Effector memory CD8-positive, alpha-beta T cell (primary cell): ENCODE measurements at places on chromosomes 6 and 20.

DNA sequence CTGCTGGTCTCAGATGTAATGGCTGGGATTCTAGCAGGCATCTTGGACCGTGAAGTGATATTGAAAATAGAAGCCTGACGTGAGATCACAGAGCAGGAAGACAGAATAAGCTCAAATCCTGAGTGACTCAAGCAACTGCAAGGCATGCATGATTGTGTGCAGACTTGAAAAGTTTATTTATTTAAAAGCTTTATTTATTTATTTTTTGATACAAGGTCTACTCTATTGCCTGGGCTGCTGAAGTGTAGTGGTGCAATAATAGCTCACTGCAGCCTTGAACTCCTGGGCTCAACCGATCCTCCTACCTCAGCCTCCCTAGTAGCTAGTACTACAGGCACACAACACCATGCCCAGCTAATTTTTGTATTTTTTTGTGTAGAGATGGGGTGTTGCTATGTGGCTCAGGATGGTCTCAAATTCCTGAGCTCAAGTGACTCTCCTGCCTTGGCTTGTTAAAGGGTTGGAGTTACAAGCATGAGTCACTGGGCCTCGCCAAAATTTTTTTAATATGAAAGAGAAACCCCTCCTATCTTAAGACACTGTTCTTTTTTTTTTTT is 40.1 kb upstream of the RNF144B start:
- no peak for DNase-seq

- no peak for DNase-seq
These were observed 378 bp upstream of the LAMA2 start for GRCh38 chr6:128882560-128882959.

DNA sequence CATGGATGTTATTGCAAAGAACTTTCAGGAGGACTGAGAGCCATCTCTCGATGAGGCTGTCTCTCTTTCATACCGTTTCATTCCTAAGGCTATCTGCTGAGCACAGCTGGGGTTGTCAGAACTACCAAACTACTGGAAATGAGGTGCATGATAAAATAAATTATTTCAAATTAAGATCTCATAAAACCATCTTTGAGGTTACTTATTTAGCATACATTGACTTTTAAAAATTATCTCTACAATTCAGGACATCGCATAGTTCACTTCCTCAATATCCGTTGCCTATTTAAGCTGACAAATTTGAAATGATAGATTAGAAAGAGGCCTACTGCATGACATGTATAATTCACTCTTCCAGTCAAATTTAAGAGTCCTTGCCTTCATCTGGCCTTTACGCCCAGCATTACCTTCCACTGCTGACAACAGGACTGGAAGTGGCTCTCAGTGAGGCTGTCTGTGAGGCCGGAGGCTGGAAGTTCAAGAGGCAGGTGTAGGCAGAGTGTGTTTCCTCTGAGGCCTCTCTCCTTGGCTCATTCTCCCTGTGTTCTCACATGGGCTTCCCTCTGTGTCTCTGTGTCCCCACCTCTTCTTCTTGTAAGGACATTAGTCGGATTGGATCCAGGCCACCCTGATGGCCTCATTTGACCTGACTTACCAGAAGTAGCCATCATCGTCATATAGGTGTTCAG is 12.8 kb upstream of the DUSP22 start:
- no peak for DNase-seq

- no peak for DNase-seq
These were observed 136.1 kb downstream of the TFAP2A start for GRCh38 chr6:10278746-10279145.

DNA sequence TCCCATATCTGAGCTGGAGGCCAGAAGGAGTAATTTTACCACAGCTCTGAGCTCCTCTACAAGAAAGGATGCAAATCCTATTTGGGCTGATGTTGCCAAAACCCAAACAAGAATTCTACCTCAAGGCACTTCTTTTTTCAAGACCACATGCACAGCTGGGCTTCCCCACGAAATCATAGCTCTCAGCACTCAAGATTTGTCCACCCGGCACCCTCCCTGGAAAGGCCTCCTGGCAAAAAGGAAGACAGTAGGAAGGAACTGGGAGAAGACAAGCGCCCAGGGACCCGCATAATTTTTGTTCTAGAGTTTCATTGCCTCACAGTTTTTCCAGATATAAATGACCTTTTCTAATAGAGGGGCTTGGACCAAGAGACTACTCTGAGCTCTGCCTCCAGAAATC is 90.5 kb downstream of the BANF2 start:
- DNase-seq = no peak

- DNase-seq = no peak
These were observed 97.5 kb upstream of the RPS6KA2 start for GRCh38 chr6:166724576-166724975.

GRCh38 chr6:145819994-145820393 is 5.4 kb upstream of the FBXO30 start:
- DNase-seq = no peak

DNA sequence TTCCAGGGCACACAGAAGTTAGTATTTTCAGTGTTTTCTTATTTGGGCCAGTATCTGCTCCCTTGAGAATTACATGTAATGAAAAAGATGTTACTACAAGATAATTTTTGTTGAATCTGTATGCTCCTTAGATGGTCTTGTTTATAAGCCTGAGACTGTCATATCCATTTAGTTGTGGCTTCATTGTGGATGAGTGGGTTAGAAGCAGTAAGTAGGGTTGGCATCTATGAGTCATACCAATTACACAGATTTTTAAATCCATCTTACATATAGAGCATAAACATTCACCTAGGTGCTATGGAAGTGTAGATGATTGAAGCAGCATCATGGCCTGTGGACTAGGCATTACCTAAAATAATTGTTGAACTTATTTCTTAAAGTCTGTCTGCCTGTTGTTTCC is 13.5 kb upstream of the BAG2 start:
- no peak for DNase-seq

- no peak for DNase-seq
These were observed 20.6 kb upstream of the EZR start for GRCh38 chr6:158839796-158840195.

DNA sequence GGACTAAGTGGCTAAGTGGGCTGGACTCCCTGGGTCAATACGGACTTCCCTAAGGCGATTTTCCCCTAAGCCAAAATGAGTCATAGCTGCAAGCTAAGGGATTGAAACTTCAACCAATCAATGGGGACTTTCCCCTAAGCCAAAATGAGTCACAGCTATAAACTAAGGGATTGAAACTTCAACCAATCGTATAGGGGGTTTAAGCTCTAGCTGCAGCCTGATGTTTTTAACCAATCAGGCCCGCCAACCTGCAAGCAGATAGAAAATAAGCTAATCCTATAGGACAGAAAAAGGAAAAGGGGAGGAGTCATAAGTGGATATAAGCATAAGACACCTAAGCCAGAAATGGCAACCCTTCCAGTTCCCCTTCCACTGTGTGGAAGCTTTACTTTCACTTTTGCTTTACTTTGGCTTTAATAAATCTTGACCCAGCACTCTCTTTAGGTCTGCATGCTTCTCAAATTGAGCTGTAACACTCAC is 655.0 kb upstream of the HS3ST5 start:
- no peak for DNase-seq

GRCh38 chr6:115740907-115741306 is 319.8 kb downstream of the FRK start:
- DNase-seq = no peak

DNA sequence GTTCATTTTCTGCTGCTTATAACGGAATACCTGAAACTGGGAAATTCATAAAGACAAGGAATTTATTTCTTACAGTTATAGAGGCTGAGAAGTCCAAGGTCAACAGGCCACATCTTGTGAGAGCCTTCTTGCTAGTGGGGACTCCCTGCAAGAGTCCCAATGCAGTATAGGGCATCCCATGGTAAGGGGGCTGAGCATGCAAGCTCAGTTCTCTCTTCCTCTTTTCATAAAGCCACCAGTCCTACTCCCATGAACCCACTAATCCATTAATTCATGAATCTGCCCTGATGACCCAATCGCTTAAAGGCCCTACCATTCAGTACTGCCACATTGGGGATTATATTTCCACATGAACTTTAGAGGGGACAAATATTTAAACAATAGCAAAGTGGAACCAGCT is 26.5 kb downstream of the CYB5R4 start:
- DNase-seq = no peak

DNA sequence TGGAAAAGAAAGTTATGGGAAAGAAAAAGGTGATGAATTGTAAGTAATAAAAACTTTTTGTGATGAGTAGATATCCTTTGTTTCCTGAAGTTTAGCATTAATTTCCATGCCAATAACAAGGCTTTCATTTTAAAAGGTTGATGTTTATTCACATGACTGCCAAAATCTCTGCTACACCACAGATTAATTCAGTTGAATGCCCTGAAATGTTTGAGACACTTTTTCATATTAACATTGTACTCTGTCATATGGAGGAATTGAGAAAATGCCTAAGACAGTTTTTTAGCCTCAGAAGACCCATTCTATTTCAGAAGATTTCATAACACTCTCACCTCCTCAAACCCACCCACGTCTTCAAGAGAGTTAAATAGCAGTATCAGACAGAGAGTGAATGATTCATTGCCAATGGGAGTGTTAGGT is 115.5 kb downstream of the ADGRG6 start:
- DNase-seq = no peak

- DNase-seq = no peak
These were observed 6.9 kb downstream of the ZMYND8 start for GRCh38 chr20:47349365-47350180.

GRCh38 chr6:83592770-83593394 is 80.5 kb downstream of the PRSS35 start:
- DNase-seq = no peak

DNA sequence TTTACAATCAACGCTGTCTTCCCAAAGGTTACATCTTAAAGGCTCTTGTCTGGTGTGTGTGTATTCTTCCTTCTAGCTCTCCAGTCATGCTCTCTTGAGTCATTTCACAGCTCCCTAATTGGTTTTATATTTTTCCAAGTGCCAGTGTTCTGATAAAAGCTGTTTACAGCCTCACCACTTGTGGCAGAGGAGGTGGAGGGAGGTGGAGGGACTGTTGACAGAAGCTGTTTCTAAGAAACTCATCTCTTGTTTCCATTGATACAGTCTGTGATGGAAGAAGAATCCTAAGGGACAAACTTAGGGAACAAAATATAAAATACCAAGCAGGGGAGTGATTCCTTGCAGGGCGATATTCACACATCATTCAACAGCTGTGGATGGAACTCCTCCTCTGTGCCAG is 64.0 kb downstream of the QRSL1 start:
- no peak for DNase-seq

DNA sequence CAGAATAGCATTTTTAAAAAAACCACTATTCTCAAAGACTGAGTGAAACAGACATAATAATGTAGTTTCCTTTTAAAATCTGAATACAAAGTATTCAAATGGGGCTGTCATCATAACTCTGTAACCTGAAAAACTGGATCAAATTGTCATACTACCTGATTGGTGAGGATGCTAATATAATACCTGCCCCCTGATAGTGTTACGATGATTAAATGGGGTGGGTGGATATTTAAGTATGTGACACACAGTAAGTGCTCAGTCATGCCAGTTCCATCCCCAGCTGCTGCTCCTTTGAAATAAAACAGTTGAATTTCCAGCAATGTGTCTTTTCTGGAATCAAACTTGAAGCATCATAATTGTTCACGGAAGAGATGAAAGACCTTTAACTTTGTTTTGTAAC is 8.9 kb downstream of the HTR1B start:
- DNase-seq = no peak

DNA sequence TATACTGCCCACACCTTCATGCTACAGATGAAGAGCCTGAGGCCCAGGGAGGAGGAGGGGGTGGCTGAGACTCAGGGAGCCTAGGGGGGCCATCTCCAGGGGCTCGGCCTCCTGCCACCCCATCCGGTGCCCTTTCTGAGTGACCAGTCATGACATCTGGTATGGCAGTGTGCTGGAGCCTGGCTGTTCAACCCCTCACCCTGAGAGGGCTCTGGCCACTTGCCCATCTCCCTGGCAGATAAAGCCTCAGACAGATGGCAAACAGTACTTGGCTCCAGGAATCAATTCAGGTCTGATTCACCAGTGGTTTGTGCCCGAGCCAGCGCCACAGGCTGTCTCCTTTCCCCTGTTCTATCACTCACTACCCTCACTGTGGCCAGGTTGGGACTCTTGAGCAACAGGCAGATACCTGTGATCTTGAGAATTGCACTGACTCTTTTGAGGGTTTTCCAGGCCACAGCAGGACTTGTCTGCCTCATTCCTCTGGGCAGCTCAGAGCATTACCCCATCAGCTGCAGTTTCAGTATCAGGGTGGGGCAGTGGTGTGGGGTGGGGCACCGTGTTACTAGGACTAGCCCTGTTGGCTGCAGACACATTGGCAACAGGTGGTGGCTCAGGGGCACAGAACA is 22.8 kb downstream of the SRSF3 start:
- DNase-seq = no peak

- DNase-seq = no peak
These were observed 17.7 kb downstream of the GPX6 start for GRCh38 chr6:28497893-28498292.

- no peak for DNase-seq
These were observed 134.2 kb downstream of the TRIM27 start for GRCh38 chr6:28789553-28790083.

DNA sequence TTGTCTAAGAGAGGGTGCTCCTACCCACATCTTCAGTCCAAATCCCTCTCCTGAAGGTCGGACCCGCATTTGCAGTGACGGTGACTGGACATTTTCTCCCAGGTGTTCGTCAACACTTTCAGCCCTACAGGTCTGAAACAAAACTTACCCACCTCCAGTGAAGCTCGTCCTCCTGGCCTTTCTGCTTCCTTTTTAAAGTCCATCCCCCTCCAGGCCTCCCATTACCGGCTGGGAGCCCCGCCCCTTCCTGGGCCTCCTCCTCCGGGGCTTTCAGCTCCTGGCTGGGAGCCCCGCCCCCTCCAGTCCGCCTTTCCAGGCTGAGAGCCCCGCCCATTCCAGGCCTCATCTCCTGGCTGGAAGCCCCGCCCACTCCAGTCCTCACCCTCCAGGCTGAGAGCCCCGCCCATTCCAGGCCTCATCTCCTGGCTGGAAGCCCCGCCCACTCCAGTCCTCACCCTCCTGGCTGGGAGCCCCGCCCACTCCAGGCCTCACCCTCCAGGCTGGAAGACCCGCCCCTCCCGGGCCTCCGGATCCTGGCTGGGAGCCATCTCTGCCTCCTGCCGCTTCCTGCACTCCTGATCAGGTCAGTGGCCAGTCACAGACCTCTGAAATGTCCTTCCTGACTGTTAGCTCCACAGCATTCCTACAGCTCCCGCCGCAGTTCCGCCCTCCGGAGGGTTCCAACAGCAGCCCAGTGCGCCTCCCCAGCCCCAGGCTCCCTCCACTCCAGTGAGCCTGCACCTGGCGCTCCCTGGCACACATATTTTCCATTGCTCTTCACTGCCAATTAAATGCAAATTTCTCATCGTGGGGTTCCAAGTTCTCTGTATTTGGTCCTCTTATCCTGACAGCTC is 98.5 kb downstream of the LY86 start:
- DNase-seq = no peak

DNA sequence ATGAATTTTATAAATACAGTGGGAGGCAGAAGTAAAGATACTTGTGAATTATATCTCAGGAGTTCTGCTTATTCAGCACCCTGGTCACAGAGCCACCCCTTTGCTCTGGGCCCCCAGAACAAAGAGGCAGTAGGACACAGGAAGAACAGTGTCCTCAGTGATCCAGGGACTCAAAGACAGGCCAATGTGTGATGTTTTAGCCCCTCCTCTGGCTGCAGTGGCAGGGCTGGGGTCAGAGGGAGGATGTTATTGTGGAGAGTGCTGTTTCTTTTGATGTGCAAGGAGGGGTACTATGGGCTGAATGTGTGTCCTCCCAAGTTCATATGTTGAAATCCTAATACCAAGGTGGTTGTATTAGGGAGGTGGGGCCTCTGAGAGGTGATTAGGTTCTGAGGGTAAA is 74.1 kb upstream of the MAP3K7 start:
- DNase-seq = no peak
